ENCODE measurements at places on chromosomes 5 and 9.

DNA sequence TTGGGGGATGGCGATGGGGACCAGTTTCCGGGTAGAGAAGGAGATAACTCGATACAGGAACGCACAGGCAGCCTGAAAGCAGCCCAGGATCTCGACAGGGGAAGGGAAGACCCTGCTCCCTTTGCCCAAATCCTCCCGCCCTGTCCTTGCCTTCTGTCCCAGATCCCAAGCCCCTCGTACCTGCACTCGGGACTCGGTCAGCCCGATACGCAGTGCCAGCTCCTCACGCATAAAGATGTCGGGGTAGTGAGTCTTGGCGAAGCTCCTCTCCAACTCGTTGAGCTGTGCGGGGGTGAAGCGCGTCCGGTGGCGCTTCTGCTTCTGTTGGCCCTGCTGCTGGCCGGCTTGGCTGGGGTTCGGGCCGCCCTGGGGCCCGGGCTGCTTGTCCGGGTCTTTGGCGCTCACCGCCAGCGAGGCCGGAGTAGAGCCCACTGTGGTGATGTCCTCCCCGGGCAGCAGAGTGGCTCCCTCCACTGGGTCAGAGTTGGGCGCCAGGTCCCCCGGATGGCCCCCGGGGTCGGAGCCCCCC is 1.8 kb downstream of the OTP start:
- DNase-seq, result peak; percentile 38

DNA sequence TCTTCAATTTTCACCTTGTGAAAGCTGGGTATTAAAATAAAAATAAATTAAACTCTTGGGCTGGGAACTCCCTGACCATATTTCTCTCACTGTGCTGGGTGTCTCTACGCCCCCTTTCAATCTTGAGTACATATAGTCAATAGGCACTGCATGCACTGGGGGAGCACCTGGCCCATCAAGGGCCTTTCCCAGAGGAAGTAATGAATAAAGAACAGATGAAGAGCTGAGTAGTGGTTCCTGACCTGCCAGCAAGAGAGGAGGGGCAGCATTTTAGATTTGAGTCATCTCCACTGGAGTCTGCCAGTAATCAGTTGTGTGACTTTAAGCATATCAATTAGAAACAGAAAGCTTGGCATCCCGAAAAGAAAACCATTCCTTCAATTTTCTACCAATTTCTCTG is 6.2 kb downstream of the MAPKAP1 start:
- no peak for DNase-seq

DNA sequence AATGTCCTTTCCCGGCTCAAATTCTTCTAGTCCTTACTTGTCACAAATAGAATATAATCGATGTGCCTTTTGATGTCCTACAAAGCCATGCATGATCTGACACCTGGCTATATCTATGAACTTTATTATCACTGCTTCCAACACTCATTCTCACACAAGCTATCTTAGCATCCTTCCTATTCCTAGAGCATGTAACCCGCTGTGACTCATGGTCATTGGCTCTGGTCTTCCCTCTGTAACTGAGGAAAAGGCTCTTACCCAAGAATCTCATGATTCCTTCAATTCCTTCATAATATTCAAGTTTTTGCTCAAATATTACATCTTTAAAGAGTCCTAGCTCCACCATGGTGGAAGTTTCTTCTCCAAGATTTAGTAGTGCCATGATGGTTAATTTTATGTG is 480.0 kb upstream of the PAPPA start:
- DNase-seq, result no peak

DNA sequence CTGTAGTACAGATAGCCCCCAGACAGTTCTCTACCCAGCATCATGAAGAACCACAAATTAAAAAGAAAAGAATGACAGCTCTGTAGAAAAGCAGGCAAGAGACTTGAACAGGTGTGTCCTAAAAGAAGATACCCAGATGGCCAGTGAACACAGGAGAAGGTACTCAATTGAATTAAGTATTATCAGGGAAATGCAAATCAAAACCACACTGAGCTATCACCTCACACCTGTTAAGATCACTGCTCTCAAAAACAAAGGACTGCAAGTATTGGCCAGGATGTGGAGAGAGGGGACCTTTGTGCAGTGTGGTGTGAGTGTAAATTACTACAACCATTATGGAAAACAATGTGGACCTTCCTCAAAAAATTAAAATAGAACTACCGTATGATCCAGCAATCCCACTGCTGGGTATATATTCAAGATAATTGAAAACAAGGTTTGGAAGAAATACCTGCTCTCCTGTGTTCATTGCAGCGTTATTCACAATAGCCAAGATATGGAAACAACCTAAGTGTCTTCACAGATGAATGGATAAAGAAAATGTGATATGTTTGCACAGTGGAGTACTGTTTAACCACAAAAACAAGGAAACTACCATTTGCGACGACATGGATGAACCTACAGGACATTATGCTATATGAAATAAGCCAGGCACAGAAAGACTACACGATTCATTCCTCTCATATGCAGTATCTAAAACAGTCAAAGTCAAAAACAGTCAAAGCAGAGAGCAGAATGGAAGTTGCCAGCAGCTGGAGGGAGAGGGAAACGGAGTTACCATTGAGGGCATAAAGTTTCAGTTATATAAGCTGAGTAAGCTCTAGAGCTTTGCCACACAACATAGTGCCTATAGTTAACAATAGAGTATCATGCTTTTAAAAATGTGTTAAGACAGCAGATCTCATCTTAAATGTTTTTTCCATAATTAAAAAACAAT is 102.6 kb downstream of the WNK2 start:
- DNase-seq, result peak; percentile 6

GRCh38 chr5:35487233-35488025 is 130.2 kb upstream of the SPEF2 start:
- DNase-seq, result no peak

GRCh38 chr5:9781275-9781674 is 151.1 kb upstream of the TAS2R1 start:
- no peak for DNase-seq

Data from NCI-H524 (cell line).